Chondrocyte (in vitro differentiated cells): ENCODE measurements at places on chromosomes 4 and X. TPM values are rescaled to one million over a fixed set of nuclear protein-coding genes. Genes with fewer than 3 reads are reported as not detected.

DNA sequence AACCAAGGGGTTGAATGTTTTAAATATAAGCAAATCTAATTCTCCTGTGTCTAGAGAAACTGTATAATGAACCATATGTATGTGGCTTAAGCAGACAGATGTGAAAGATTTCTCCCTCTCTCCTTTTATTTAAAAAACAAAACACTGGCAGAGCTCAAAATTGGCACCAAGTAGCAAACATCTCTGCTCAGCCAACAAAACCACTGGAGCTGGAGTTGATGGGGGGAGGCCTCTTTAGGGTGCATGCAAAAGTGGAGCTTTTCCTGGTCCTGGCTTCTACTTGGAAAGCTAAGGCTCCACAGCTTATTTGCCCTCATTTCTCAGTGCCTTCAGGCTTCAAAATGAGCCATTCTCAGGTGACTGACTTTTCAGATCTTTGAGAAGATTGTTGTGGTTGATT lies 95.6 kb downstream of the REPS2 start:
- no peaks in the 10 kb centered on the region for H3K27me3 ChIP-seq
- no peak for DNase-seq
- peaks cover 9% of the 10 kb centered on the region for H3K4me1 ChIP-seq
- H3K4me3 ChIP-seq, result no peak overlapping the region

DNA sequence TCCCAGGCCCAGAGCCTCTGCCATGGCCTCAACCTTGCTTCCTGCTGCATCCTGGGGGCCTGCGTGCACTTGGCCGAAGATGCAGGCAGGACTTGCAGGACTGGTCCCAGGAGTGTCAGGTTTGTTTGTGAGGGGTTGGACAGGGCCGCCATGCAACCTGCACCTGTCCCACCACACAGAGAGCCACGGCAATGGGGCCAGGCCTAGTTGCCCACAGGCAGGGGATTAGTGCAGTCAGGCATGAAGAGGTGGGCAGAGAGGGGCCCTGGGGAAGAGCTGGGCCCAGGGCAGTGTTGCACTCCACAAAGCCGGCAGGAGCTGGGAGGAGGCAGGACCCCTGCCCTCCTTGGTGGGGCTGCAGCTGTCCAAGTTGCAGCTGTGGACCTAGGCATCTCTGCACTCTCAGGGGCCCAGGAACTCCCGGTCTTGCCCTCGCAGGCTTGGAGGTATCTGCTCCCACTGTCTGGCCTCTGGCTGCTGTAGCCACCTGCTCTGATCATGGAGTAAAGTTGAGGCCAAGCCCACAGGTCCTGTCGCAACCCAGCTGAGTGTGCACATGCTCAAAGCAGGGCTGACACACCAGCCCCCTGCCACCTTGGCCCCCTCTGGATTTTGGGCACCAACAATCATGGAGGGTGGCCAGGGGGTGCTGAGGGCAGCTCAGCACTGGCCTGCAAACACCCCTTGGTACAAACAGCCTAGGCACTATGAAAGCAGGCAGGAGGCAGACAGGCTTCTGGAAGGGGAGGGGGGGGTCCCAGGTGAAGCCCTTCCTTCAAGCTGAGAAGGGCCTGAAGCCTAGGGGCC lies 190.4 kb upstream of the PCDH10 start:
- peak; percentile 76 for DNase-seq
- no peaks in the 10 kb centered on the region for H3K27me3 ChIP-seq
- H3K36me3 ChIP-seq, result no peaks in the 10 kb centered on the region
- H3K27ac ChIP-seq, result no peak overlapping the region
- H3K4me3 ChIP-seq, result no peak overlapping the region

DNA sequence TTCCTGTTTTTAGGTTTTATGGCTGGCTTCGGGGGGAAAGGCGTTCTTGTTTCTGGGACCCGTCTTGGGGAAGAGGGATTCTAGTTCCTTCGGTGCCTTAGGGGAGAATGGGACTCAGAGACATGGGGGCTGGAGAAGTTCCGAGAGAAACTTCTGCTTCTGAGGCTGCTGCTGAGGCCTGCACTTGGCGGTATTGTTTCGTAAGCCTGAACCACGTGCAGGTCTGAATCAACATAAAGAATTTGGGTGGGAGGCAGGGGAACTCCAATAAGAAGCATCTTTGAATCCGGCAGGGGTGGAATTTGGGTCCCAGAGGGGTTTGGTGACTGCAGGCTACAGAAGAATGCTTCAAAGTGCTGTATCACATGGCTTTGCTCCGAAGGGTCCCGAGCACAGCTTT lies 15.1 kb downstream of the XG start:
- H3K36me3 ChIP-seq, result no peaks in the 10 kb centered on the region
- no peaks in the 10 kb centered on the region for H3K4me1 ChIP-seq
- H3K4me3 ChIP-seq, result no peak overlapping the region
- no peak for DNase-seq
- peaks cover 4% of the 10 kb centered on the region for H3K27me3 ChIP-seq

DNA sequence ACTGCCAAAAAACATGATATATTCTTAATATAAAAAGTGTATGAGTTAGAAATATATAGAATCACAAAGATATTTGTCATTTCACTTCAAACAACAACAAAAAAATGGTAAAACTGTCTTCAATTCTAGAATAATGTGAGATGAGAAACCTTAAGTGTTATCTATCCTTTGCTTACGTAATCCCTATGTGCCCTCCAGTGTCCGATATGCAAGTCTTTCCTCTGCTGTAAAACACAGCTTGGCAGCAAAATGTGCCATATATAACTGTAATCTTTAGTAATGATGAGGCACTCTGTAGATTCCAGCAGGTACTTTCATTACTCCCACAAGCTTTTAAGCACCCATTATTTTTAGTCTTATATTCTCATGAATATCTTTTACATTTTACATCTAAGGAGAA lies 555.1 kb upstream of the FRG1 start:
- H3K36me3 ChIP-seq, result no peaks in the 10 kb centered on the region
- DNase-seq, result no peak
- H3K27me3 ChIP-seq, result no peaks in the 10 kb centered on the region

GRCh38 chrX:10156199-10157031 lies at the start of gene CLCN4:
Gene CLCN4 (plus strand): TSS chrX:10156975. CDS start chrX:10185033, 28,058 bp downstream.
- H3K4me3 ChIP-seq, result peak within 1 kb of the TSS; percentile 69
- peak within 1 kb of the TSS; percentile 60 for H3K27ac ChIP-seq
- H3K4me1 ChIP-seq, result peaks cover 18% of the 10 kb centered on the region
- no peaks in the 10 kb centered on the region for H3K36me3 ChIP-seq
- DNase-seq, result no peak

GRCh38 chrX:45806410-45807121 lies 605.9 kb upstream of the DIPK2B start:
- peaks cover 70% of the 10 kb centered on the region for H3K4me1 ChIP-seq
- H3K4me3 ChIP-seq, result peak overlapping the region; percentile 51
- peak overlapping the region; percentile 93 for H3K27ac ChIP-seq
- H3K36me3 ChIP-seq, result no peaks in the 10 kb centered on the region
- DNase-seq, result no peak

DNA sequence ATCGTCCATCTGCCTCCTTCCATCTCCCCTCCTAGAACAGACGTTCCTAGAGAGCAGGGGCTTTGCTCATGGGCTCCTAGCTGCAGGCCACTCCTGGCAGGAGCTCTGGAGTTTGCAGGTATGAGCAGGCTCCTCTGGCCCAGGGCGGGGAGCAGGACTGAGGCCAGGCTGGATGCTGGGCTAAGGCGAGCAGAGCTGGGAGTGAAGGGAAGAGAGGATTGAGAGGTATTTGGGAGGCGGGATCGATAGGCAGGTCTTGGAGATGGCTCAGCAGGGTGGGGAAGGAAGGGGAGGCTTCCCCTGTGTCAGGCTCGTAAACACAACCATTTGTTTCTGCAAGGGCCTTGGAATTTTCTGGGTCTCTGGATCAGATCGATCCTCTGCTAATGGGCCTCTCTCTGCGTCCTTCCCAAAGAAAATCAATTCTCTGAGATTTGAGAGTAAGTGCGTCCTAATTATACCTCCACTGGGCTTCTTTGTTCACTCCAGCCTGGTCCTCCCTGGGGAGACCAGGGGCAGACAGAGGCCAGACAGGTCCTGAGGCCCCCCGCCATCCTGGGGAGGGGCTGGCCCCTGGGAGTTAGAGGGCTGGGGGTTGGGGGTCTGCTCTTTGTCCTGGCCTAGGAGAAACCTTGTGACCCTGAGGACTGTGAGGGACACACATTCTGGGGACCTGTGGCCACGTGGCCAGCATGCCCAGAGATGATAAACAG lies 94.8 kb upstream of the PSAPL1 start:
- DNase-seq, result no peak
- H3K4me1 ChIP-seq, result no peaks in the 10 kb centered on the region
- H3K36me3 ChIP-seq, result peaks cover 5% of the 10 kb centered on the region
- no peak overlapping the region for H3K27ac ChIP-seq
- H3K4me3 ChIP-seq, result no peak overlapping the region

DNA sequence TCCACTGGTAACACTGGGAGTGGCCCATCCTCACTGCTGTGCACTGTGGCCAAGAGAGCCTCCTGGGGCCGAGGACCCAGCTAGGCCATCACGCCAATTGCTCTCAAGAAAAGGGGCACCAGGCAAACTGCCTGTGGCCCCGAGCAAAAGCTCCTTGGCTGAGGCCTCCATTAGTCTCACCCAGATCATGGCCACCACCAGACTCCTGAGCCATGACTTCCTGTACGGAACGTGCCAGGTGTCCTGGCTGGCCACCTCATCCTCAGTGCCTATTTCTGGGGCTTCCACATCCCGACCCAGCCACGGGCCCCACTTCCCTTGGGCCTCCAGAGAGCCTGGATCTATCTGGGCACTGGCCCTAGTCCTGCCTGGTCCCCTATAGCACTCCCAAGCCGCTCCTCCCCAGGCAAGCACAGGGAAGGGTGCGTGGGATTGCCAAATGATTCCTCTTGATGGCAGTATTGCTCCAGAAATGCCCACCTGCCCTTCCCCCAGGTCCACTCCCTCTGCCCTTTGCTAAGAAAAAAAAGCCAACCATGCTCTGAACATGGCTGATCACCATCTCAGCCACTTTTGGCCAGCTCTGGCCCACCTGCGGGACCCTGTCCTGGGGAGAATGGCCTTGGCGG lies 212.6 kb upstream of the AGTR2 start:
- DNase-seq, result no peak
- no peaks in the 10 kb centered on the region for H3K36me3 ChIP-seq
- no peaks in the 10 kb centered on the region for H3K27me3 ChIP-seq
- H3K4me1 ChIP-seq, result peaks cover 4% of the 10 kb centered on the region
- no peak overlapping the region for H3K4me3 ChIP-seq
- no peak overlapping the region for H3K27ac ChIP-seq

TCEAL6 gene
- not detected in 3 replicates for total RNA-seq
